ENCODE measurements at places on chromosomes 7 and 10. TPM values are rescaled to one million over a fixed set of nuclear protein-coding genes. Genes with fewer than 3 reads are reported as not detected.

DNA sequence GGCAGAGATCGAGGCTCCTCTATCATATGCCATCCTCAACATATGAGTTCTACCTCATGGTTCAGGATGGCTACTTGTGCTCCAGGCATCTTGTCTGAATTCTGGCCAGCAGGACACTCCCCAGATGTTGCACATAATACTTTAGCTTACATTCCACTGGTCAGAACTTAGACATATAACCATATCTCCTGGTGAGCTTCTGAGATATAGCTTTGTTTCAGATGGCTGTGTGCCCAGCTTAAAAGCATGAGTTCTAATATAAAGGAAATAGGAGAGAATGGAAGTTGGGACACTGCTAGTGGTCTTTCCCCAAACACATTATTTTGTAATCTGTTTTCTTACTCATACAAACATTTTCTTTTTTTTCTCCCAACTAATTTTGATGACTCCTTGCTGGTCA lies 50.8 kb upstream of the IFRD1 start:
- no peaks in the 10 kb centered on the region for H3K36me3 ChIP-seq
- no peak for DNase-seq

The SAP25 gene
- total RNA-seq = 6.4 TPM

GRCh38 chr10:18005781-18006456 lies 54.2 kb downstream of the SLC39A12 start:
- H3K27ac ChIP-seq = no peak overlapping the region
- no peak for DNase-seq
- no peaks in the 10 kb centered on the region for H3K36me3 ChIP-seq
- H3K27me3 ChIP-seq = no peaks in the 10 kb centered on the region
- H3K4me1 ChIP-seq = no peaks in the 10 kb centered on the region

The ZPBP gene
- not detected for total RNA-seq

The LRRN3 gene
- 8.9 TPM for total RNA-seq

DNA sequence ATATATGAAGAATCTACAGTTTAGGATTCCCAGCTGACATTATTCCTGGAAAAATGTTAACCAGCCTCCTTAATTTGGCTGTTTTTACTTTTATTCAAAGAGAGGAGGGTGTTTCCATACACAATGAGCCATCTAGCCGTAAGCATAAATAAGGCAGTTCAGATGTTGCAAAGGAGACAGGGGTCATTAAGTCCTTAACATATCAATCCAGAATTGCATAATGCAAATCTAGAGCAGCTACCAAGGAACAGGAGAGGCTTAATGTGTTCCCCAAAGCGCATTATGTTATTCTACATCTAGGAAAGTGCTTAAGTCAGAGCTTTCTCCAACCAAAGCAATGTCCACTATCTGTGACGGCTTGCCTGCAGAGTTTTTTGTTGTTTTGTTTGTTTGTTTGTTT lies 32.4 kb upstream of the TCF7L2 start:
- DNase-seq = no peak
- H3K27ac ChIP-seq = no peak overlapping the region
- no peak overlapping the region for H3K4me3 ChIP-seq
- H3K27me3 ChIP-seq = no peaks in the 10 kb centered on the region
- H3K36me3 ChIP-seq = no peaks in the 10 kb centered on the region
- peaks cover 4% of the 10 kb centered on the region for H3K4me1 ChIP-seq

DNA sequence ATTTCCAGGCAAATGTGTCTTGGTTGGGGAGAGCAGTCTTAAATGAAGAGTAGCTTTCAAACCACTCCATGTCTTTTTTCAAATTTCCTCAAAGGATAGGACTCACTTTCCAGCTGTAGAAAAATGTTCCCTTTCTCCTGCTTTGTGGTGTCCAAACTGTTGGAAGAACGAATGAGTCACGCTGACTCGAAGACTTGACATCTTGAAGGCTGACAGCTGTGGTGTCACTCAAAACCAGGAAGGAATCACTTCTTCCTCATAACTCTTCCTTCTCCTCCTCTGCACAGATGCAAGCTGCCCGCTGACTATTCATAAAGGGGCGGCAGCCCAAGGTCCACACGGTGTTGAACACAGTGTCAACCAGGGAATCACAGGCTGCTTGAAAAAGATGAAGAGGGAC lies 19.2 kb downstream of the PLA2G12B start:
- H3K36me3 ChIP-seq = no peaks in the 10 kb centered on the region
- H3K4me1 ChIP-seq = no peaks in the 10 kb centered on the region
- no peak overlapping the region for H3K4me3 ChIP-seq
- no peak overlapping the region for H3K27ac ChIP-seq

- H3K4me3 ChIP-seq = no peak overlapping the region
- no peaks in the 10 kb centered on the region for H3K4me1 ChIP-seq
- no peak overlapping the region for H3K27ac ChIP-seq
- no peaks in the 10 kb centered on the region for H3K36me3 ChIP-seq
Measured at GRCh38 chr7:77808517-77808916, 9.9 kb downstream of the PHTF2 start.

The ERV3-1 gene
- 24.9 TPM for total RNA-seq

The KIFBP gene
- total RNA-seq = 21.4 TPM

Measured in upper lobe of right lung (tissue), 1 donor.